ENCODE measurements at places on chromosomes 7 and 10. TPM values are rescaled to one million over a fixed set of nuclear protein-coding genes. Genes with fewer than 3 reads are reported as not detected.

PLAC9 gene
- not detected for total RNA-seq

CALCR gene
- not detected for total RNA-seq

CPN1 gene
- total RNA-seq = 0.29 TPM

MAGI2 gene
- 0.48 TPM for total RNA-seq

OGDHL gene
- total RNA-seq = 0.29 TPM

ARHGEF5 gene
- 2.5 TPM for total RNA-seq

KCND2 gene
- not detected for total RNA-seq

Measured in A549 treated with Hydrocortisone at 1 μM for 4 hours (cell line).